ENCODE measurements at places on chromosomes 5 and 9.

- DNase-seq, result no peak
These were observed 213.2 kb downstream of the ADAMTS6 start for GRCh38 chr5:65268525-65268924.

GRCh38 chr5:123035918-123036390, 571 bp downstream of the PPIC start:
- DNase-seq, result no peak

GRCh38 chr5:14545862-14546261, 35.7 kb upstream of the OTULINL start:
- no peak for DNase-seq

- DNase-seq, result no peak
These were observed 60.1 kb upstream of the ZNF608 start for GRCh38 chr5:124806373-124807077.

DNA sequence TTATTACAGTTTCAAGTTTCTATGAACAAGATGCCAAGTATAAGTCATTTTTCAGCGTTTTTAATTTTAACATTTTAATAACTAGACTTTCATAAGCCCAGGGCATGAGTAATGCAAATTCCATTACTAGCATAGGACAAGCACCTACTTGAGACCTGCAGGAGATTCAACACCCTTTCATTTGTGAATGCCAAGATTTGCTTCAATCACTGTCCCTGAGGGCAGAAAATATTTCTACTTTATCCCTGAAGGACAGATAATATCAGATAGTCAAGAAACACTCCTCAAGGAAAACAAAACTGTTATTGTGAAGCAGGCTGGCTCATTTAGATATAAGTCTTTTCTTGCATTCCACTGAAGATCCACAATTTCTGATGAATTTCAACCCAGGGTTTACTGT, 27.7 kb upstream of the ZNF622 start:
- no peak for DNase-seq

GRCh38 chr9:17627641-17628040, 48.8 kb downstream of the SH3GL2 start:
- no peak for DNase-seq

DNA sequence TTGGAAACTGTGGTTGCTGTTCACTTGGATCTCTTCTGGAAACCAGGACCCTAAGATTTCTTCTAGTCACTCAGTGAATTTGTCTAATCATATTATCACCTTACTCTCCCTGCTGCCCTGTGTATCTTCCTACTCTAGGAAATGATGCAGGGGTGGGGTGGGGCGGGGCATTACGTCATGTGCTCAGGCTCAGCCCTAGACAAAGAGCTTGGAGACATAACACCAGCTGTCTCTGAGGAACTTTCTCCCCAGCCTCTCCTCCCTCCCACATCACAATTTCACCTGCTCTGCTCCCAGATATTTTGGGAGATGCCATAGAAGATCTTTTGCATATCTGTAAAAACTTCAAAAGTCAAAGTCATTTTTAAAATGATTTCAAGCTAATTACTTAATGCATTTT, 470.4 kb downstream of the ZSWIM6 start:
- DNase-seq, result no peak

DNA sequence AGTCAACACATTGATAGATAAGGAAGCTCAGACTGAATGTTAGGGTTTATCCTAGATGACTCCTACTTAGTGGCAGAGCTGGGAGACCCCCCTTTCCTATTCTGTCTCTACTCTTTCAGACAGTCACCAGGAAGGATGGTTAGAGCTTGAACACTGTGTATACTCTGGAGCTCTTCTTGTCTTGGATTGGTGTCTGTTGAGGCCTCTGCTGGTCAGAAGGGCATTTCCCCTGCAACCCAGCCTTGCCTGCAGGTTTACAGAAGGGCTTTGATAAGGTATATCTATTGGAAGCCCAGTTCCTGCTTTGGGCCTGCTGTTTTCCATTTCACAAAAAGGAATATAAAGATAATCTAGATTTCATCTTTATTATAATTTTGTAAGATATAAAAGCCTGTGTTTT, 71.8 kb downstream of the KDM4C start:
- DNase-seq, result no peak

DNA sequence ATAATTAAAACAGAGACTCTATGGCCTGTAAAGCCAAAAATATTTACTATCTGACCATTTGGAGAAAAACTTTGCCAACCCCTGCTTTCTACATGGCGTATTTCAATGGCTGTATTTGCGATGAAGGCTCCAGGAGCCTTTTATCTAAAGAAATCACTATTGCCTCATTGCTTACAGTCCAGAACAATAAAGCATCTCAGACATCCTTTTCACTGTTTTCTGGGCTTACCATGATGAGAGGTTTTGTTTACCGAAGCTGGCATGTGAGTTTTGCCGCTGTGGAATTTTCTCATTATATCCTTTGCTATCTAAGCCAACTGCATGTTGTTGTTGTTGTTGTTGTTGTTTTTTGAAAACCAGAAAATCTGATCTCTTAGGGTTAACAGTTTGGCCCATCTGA, 13.9 kb downstream of the PALM2AKAP2 start:
- no peak for DNase-seq

GRCh38 chr5:15008476-15008875, 136.9 kb upstream of the ANKH start:
- DNase-seq, result no peak

DNA sequence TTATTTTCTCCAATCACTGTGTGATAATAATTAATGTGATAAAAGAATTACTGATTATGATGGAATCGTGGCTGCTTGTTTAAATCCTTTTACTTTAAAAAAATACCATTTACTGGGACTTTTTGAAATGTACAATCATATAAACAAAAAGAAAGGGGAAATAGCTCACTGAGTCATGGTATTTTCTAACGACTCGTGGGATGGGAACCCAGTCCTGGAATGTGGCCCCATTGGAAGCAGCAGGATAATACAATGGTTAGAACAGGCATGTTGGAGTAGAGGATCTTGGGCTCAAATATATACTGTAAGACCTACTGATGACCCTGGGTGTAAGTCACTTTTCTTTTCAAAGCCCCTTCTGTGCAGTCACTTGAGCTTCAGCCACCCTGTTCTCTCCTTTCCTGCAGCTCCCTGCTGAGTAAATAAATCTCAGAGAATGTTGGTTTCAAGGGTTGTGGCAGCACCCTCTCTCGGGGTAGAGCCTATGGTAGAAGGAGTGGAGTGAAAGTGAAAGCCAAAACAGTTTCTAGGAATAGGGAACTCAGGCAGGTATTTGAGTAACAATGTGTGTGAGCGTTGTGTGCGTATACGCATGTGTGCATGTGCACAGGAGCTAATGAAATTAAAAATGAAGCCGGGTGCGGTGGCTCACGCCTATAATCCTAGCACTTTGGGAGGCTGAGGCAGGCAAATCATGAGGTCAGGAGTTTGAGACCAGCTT, 40.8 kb upstream of the LARP1 start:
- DNase-seq, result peak; percentile 4

GRCh38 chr9:131707733-131708157, 32.1 kb downstream of the RAPGEF1 start:
- no peak for DNase-seq

DNA sequence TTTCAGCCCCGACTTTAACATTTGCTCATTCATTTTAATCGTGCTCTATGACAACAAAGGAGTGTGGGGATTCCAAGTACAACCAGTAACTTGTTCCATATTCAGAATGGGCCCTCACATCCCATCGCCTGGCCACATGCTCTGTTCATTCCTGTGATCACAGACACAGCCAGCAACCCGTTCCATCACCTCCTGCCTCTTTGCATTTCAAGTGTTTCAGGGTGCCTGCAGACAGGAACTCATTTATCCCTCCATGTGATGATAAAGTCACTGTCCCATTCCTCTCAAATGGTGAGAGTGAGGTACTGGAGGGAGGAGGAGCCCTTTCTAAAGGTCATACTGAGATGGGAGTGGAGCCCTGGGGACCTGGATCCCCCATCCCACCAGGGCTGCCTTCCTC, 571.1 kb downstream of the MAT2B start:
- DNase-seq, result no peak

DNA sequence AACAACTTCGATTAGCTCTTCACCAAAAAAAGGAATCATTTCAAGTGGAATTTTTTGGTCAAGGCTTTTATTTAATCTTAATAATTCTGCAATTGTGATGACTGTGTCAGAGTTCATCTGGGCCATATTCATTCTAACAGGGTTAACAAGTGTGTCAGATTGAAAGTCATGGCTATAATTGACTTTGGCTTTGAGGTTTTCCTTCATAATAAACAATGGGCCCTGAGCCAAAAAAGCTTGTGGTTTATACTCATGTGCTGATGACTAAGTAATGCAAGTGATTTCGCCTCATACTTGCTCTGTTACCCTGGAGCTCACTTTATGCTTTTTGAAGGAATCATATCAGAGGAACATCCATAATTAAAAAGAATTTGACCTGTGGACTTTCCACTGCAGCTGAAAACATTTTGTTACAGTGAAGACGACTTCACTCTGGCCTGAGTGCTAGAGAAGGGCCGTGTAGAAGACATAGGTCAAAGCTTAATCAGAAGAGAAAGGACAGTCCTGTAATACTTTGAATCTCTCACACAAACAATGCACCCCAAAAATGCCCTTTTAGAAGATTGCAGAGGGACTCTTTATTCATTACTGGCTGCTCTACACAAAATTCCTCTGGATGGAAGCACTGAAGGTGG, 101.7 kb downstream of the GDNF start:
- DNase-seq, result peak; percentile 43

DNA sequence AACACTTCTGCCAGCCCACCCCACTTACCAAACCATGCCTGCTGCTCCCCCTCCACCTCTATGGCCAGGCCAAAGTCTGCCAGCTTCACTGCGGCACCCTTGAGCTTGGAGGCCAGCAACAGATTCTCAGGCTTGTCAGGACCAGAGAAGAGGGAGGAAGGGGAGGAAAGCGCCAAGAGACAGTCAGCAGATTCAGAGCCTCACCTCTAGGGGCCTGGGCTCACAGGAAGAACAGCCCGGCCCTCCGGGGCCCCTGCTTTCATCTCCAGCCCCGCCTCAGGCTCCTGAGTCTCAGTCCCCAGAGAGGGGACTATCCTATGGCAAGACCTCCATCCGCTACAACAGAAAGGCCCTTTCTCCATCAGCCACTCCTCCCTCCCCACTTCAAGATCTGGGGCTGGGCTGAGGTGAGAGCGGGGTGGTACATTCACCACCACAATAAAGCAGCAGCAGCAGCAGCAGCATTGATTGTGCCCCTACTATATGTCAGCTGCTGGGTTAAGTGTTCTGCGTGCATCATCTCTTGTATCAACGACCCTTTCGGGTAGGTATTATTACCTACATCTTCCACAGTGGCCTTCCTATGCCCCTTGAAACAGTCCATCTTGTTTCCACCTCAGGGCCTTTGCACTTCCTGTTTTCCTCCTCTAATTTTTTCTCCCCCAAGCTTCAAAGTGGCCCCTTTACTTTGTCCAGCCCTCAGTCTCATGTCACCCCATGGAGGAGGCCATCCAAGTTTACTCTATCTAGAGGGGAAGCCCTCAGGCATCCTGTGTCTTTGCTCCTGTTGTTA, 36.0 kb downstream of the CAMK2A start:
- DNase-seq, result no peak

DNA sequence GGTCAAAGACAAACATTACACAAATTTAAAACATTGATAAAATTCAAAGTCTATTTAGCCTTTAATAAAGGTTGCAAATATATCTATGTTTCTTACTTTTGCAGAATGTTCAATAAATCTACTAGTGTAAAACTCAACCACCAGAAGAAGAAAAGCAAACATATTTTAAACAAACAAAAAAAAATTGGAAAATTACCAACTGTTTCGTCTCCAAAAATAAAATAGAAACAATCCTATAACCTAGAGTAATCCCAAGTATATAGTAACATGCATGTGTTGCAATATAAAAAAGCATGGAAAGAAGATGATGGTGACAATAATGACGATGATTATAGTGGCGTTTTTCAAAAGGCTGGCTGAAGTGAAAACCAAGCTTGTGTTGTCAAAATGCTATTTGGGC, 86.0 kb upstream of the PAPPA start:
- no peak for DNase-seq

- DNase-seq, result no peak
These were observed 229.9 kb upstream of the RIOK2 start for GRCh38 chr5:97412959-97413358.

GRCh38 chr9:79573412-79573923, 1.7 kb downstream of the TLE4 start:
- DNase-seq, result peak; percentile 39

GRCh38 chr5:142720641-142721271, 34.9 kb upstream of the FGF1 start:
- no peak for DNase-seq

DNA sequence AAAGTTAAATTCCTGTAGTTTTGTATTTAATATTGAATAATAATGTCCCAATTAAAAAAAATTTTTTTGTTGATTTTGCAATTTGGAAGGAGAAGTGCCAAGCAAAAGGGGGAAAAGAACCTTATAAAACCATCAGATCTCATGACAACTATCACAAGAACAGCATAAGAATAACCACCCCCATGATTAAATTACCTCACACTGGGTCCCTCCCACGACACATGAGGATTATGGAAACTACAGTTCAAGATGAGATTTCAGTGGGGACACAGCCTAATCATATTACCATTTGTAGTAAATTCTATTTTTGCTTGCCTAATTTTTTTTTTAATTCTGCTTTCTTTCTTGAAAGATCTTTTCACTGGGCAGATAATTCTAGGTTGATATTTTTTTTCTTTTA, 33.4 kb upstream of the FCHO2 start:
- DNase-seq, result no peak

GRCh38 chr5:89698028-89698427, 711.5 kb downstream of the CETN3 start:
- DNase-seq, result no peak

DNA sequence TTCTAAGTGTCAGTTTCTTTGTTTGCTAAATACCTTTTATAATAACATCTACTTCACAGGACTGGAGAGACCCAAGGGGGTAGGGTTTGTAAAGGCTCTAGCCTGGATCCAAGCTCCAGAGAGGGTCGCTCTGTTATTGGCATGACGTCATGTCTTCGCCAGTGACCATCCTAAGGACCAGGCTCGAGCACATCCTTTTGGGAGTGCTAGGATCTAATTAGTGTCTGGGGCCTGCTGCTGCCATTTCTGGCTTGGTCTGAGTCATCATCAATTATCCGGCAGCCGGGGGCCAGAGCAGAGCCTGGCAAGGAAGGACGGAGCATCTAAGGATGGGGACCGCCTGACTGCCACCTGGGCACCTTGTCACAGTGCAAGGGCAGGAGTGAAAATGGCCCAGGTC, 153.0 kb downstream of the NSG2 start:
- DNase-seq, result no peak
